ENCODE measurements at places on chromosomes 1 and 21. TPM values are rescaled to one million over a fixed set of nuclear protein-coding genes. Genes with fewer than 3 reads are reported as not detected.

CD247 gene
- 3.1 TPM for total RNA-seq

HCRTR1 gene
- total RNA-seq = 3.8 TPM

DNAH14 gene
- 19.1 TPM for total RNA-seq

RAB25 gene
- total RNA-seq = not detected

PODN gene
- total RNA-seq = 0.94 TPM

CFAP141 gene
- not detected for total RNA-seq

RRP1 gene
- total RNA-seq = 19.4 TPM

SOX13 gene
- total RNA-seq = 2.5 TPM

Data from parietal lobe (tissue), 2 donors.